ENCODE measurements at places on chromosomes 7 and 10.

DNA sequence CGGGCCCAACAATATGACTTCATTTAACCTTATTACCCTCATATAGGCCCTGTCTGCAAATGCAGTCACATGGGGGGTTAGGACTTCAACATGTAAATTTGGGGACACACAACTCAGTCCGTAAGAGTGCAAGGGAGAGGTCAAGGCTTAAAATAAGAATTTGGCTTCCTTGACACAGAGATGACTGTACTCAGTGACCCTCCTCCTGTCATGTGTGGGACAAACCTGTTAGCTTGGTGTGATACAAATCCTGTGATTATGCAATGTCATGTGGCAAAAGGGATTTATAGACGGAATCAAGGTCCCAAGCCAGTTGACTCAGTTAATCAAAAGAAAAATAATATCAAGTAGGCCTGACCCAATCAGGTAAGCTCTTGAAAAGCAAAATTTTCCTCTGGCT lies 25.9 kb upstream of the GTPBP4 start:
- DNase-seq = no peak

DNA sequence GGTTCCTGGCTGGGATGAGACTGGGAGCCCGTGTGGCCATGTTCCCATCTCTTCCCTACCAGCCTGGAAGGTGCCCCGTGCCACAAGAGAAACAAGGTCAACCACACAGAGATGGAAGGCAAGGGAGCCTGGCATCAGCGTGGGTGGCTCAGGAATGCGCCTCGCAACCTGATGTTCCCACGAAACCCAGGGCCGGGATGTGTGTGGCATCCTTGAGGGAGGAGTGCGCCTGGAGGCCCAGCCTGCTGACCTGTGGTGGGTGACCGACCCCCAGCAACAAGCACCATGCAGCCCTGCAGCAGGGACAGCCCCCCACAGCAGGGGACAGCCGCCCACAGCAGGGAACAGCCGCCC lies 267.2 kb downstream of the ELFN1 start:
- no peak for DNase-seq

- DNase-seq = peak; percentile 53
Measured at GRCh38 chr7:192701-193480, 520 bp downstream of the FAM20C start.

DNA sequence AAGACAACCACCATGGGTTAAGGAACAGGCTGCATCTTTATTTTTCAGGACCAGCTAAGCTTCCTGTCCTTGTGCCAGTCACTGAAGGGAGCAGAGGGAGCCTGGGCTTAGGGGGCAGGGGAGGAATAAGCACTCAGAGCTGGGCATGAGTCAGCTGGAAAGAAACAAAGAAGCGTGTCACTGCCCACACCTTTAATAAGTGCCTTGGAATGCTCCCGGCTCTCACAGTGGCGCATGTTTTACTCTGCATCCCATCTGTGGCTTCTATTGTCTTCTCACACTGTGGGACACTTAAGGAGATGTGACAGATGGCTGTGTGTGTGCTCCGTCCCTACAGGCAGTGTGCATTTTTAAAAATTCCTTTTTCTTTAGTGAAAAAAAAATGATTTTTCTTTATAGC lies 71.7 kb downstream of the MTURN start:
- DNase-seq = peak; percentile 72

GRCh38 chr10:28797904-28798371 lies 120.6 kb downstream of the BAMBI start:
- no peak for DNase-seq

- peak; percentile 22 for DNase-seq
Measured at GRCh38 chr10:43437141-43437870, 395 bp downstream of the ZNF487 start.

GRCh38 chr7:71925663-71926062 lies 486.5 kb downstream of the CALN1 start:
- no peak for DNase-seq

GRCh38 chr10:58638388-58638787 lies 125.7 kb downstream of the BICC1 start:
- DNase-seq = no peak

DNA sequence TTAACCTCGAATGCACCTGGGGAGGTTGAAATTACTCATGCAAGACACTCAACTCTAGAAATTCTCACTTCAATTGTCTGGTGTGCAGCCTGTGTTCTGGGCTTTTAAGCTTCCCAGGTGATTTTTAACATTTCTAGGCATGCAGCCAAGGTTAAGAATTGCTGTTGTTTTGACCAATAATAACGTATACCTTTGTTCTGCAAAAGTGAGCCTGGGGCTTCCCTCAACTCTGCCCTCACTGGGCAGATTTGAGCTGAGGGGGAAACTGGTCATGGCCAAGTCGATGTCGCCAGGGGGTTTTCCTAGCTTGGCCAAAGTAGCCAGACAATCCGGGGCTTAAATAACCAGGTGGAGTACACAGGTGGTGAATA lies 568 bp downstream of the PRSS2 start:
- DNase-seq = no peak

DNA sequence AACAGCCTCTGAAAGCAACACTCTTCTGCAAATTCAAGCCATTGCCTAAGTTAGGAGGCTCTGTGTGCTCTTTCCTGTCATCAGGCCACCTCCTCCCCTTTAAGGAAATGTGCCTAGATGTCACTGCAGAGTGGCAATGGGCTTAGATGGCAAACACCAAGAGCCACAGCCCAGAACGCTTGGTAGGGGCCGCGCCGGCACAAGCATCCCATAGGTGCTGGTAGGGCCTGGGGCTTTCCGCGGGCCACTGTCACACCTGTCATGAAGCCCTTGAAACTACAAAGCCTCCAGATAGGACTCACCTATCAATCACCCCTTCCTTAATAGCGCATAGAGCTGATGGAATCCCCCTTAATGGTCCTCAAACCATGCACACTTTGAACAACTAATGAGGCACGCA lies 299.9 kb downstream of the GRID1 start:
- no peak for DNase-seq

- peak; percentile 59 for DNase-seq
Measured at GRCh38 chr10:102434394-102435132, 2.2 kb upstream of the CUEDC2 start.

DNA sequence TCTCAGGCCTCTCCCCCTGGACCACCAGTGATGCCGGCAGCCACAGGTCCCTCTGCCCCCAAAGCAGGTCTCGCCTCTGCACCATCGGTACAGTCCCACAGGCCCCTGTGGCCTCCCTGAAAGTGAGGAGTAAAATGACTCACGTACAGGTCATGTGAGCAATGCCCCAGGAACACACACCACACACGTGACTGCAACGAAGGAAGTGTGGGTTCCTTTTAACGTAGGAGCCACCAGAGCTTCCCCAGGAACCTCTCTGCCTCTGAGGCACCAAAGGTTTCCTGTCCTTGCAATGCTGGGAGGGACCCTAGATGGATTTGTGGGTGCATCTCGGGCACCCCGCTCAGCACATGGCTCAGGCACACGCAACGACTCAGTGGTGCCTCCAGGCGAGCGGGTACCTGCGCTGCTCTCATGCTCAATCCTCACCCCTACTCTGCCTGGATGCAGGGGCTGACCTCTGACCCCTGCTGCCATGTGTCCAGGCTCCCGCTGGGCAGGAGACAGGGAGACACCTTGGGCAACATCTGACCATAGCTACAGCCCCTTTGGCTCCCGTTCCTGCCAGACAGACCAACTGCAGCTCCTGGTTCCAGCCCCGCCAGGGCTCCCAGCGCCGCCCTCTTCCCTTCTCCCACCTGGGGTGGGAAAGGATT lies 120.7 kb downstream of the PRKAG2 start:
- DNase-seq = peak; percentile 89
